Inflammatory macrophage treated with lipopolysaccharide for 1 hour (primary cell): ENCODE measurements at places on chromosomes 6 and 20.

GRCh38 chr6:156098839-156099238 is 643.2 kb upstream of the NOX3 start:
- no peak for DNase-seq

- no peak for DNase-seq
Measured at GRCh38 chr6:582370-582769, 74.5 kb downstream of the HUS1B start.

DNA sequence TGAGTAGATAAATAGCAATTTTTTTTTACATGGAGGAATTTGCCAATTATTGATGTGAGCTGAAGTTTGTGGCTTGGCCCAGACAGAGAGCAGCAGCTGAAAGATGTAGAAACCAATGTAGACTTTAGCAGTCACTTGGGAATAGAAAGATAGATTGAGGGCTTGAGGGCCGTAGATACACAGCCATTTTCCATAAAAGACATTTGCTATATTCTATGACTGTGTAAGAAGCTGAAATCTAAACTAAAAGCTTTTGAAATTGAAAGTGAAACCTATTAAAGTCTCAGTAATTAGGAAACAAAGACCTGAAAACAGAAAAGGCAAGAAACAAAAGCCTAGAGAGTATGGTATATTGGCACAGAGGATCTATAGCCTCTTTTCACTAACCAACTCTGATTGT is 332.7 kb downstream of the CENPW start:
- DNase-seq: no peak

- DNase-seq: no peak
Measured at GRCh38 chr6:168387426-168387825, 53.6 kb upstream of the SMOC2 start.

GRCh38 chr6:148885136-148885865 is 138.5 kb downstream of the UST start:
- peak; percentile 3 for DNase-seq
